ENCODE measurements at places on chromosomes 4 and X.

- no peak for DNase-seq
Measured at GRCh38 chr4:1524761-1525160, 118.5 kb upstream of the NKX1-1 start.

DNA sequence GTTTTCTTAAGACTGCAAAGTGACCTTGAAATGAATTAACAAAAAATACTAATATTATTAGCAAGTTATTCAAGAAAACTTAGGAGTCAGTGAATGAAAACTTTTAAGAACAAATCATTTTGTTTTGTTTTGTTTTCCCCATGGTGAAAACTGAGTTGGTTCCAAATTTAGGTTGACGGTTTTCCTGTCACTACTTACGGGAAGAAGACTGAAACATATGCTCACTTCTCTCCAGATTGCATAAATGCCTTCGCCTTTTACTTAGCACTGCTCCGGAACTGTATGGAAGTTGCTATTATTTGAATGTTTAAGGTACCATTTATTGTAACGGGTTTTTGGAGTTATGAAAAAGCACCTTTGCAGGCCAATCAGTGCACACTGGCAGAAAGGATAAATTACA lies 42.8 kb downstream of the DOCK11 start:
- DNase-seq = no peak

DNA sequence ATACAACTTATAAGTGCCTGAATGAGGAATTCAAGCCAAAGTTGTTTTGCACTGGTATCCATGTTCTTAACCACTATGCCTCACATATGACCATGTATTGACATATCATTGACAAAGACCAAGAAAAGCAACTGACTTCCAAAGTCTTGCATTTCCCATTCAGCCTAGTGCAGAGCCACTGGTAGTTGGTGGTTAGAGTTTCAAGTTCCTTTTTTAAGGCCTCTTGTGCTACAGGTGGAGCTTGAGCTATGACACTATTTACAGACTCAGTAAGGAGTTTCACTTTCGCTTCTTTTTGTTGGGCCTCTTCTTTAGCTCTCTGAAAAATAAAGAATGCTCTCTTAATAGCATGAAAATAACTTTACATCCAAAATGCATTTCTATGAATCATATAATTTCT lies 763.0 kb downstream of the DMD start:
- DNase-seq = no peak

DNA sequence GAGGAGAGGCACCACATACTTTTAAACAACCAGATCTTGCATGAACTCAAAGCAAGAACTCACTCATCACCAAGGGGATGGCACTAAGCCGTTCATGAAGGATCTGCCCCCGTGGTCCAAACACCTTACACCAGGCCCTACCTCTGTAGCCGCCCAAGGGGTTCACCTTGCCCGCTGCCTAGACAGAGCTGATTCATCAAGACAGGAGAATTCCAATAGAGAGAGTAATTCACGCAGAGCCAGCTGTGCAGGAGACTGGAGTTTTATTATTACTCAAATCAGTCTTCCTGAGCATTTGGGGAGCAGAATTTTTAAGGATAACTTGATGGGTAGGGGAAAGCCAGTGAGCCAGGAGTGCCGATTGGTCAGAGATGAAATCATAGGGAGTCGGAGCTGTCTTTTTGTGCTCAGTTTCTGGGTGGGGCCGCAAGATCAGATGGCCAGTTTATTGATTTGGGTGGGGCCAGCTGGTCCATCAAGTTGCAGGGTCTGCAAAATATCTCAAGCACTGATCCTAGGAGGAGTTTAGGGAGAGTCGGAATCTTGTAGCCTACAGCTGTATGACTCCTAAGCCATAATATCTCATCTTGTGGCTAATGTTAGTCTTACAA lies 364.7 kb downstream of the PCDH7 start:
- DNase-seq = no peak

DNA sequence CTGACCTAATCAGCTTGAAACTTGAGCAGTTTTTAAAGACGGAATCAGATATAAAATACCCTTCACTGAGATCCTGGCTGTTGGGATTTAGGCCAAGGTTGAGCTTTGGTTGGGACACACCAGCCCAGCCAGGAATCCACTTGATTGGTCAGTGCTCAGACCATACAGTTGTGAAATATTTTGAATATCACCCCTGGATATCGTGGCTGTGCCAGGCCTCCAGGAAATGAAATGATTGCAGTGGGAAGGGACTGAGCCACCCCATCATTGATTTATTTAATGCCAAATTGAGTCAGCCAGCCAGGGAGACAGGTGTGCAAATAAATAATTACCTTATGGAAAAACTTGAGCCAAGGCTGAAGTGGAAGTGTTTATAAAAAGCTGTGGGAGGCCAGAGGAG lies 128.4 kb upstream of the SCML1 start:
- DNase-seq = no peak

- no peak for DNase-seq
Measured at GRCh38 chrX:118548841-118549240, 53.2 kb downstream of the DOCK11 start.

- no peak for DNase-seq
Measured at GRCh38 chr4:67468830-67469229, 76.5 kb downstream of the CENPC start.

- no peak for DNase-seq
Measured at GRCh38 chr4:54067166-54067565, 2.8 kb upstream of the CHIC2 start.

- no peak for DNase-seq
Measured at GRCh38 chr4:7587433-7588405, 153.0 kb upstream of the PSAPL1 start.

DNA sequence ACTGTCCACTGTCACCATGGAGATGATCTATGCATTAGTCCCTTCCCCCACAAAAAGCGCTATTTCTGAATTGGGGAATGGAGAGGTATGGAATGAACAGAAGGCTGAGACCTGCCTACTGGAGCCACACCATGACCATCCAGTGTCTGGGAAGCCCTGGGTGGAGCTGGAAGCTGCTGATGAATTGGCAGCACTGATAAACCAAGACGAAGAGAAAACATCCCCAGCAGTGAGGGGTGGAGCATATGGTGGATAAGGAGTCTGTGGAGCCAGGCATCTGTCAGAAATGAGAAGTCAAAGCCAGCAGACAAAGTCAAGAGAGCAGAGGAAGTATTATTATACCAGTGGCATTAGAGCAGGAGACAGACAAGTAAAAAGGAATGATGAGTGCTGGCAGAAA lies 13.2 kb downstream of the CC2D2A start:
- no peak for DNase-seq

- DNase-seq = no peak
Measured at GRCh38 chrX:109862433-109862832, 129.4 kb upstream of the ACSL4 start.

GRCh38 chrX:52811065-52811625 lies at the start of gene XAGE5:
XAGE5 (plus strand) TSS chrX:52811287; CDS start chrX:52812567, 1,280 bp downstream.
- no peak for DNase-seq

- no peak for DNase-seq
Measured at GRCh38 chr4:188818300-188818699, 679.1 kb downstream of the TRIML1 start.

- DNase-seq = no peak
Measured at GRCh38 chr4:118171381-118171780, 137.1 kb downstream of the NDST3 start.

- DNase-seq = no peak
Measured at GRCh38 chr4:140018931-140019618, 134.9 kb downstream of the MAML3 start.

DNA sequence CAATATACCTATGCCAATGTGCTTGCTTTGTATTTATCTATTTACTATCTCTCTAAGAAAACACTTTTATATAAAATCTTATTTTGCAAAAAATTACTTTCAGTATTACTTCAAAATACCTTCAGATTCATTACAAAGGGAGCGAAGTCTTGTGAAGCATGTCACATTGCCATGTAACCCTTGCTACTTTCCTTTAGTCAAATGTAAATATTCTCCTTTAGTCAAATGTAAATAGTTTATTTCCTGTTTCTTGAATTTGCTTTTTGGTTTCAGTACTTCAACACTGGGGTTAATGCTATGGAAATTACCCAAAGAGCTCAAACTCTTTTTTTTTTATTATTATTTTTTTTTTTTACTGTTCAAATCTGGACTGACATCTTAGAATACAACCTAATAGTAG lies 383.3 kb downstream of the GRXCR1 start:
- DNase-seq = no peak

DNA sequence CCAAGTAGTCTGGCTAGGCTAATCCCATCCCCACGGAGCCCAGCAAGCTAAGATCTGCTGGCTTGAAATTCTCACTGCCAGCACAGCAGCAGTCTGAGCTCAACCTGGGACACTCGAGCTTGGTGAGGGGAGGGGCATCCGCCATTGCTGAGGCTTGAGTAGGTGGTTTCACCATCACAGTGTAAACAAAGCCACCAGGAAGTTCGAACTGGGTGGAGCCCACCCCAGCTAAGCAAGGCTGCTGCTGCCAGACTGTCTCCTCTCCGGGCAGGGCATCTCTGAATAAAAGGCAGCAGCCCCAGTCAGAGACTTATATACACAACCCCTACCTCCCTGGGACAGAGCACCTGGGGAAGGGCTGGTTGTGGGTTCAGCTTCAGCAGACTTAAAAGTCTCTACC lies 639.6 kb downstream of the IQCM start:
- DNase-seq = no peak

DNA sequence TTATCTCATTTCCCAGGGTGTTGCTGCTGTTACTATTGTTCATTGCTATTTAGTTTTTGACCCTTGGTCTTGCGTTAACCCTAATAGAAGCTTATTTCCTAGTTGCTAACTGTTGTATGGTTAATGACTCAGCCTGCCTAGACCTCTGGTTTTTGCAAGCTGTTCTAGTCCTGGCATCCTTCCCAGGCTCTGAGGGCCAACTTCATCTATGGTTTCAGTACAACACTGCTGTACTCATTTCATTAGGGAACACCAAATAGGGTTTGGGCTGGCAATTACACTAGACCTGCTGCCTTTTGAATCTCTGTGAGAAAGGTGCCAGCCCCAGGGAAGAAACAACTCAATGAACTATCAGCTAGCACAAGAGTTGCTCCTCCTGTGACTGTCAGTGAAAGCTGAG lies 59.6 kb downstream of the DCX start:
- DNase-seq = no peak

DNA sequence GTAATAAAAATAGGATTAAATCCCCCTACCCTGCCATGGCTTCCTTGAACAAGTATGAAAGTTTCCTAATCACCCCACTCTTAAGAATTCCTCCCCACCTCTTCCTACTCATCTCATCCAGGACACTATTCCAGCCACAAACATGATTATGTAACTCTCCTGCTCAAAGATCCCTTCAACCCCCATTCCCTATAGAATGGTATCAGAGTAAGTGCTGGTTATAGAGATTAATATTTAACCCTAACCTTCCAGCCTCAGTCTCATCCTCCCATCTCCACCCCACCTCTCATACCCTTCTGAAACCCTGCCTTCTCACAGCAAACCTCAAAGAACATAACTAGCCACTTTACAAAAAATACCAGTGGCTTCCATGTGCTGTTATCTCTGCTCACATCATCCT lies 155.1 kb downstream of the PPP3CA start:
- no peak for DNase-seq

GRCh38 chrX:107551546-107551945 lies 76.8 kb upstream of the PRPS1 start:
- no peak for DNase-seq

GRCh38 chrX:810186-810585 lies 179.6 kb downstream of the SHOX start:
- DNase-seq = no peak

GRCh38 chr4:102807345-102807744 lies 20.0 kb downstream of the UBE2D3 start:
- no peak for DNase-seq

DNA sequence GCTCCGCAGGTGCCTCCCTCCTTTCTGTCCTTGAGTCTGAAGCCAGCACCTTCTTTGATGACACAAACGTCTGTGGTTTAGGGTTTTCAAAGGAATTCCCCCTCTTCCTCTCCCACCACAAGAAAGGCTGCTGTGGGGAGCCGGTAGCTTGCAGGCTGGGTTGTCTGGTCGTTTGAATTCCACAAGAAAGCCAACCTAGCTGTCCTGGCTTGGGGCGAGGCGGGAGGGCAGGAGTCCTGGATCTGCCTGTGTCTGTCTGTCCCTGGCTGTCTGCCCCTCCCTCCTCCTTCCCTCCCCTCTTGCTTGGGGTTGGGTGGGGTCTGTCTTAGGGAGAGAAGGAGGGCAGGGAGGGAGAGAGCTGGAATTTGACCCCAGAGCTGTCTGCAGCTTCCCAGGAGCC lies 56.3 kb downstream of the SHROOM2 start:
- DNase-seq = no peak

- no peak for DNase-seq
Measured at GRCh38 chr4:100461807-100462605, 55.8 kb downstream of the EMCN start.

GRCh38 chr4:2042204-2042946 lies 16.8 kb upstream of the NAT8L start:
- DNase-seq = no peak

DNA sequence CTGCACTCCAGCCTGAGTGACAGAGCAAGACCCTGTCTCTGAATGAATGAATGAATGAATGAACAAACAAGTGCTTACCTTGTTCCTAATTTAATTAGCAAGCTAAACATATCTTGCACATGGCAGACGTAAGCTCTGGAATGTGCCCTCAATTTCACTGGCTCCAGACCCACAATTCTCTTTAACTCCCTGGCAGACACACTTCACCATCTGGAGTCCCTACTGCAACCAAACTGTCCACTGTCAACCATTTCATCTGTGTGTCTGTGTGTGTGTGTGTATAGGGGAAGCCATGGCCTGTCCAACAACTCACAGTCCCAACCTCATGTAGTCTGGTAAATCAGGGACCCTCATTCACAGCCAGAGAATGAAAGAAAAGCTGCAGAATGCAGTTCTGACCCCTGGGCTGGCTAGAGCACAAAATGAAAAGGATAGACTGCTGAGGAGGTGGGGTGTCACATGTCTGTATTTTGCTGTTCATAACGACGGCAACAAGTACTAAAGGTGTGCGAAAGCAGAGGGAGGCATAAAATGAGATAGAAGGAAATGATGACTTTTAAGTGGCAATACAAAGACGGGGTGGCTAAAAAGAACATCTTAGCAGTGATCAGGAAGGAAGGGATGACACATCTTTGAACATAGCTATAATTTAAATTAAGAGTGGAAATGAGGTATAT lies 114.1 kb downstream of the TSPAN5 start:
- no peak for DNase-seq

DNA sequence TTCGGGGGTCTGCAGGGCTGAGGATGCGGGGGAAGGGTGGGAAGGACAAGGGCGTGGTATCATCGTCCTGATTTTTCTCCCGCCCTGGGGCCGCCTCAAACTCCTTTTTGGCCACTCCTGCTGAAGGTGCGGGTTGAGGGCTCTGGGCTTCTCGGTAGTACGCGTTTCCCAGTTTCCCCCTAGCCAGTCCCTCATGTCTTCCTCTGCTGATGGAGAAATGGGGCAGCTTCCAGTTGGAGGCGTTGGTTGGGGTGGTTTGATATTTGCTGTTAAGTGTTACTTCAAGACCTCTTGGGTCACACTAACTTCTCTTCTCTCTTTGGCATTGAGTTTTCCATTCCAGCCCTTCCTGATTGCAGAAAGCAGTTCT lies 482 bp downstream of the GSTCD start:
- no peak for DNase-seq

GRCh38 chrX:55151199-55151598 lies 62.4 kb downstream of the PAGE2 start:
- no peak for DNase-seq
